ENCODE measurements at places on chromosomes 7 and 10.

- no peak for DNase-seq
Measured at GRCh38 chr10:89304446-89304845, 2.6 kb downstream of the IFIT2 start.

- DNase-seq: peak; percentile 50
Measured at GRCh38 chr7:142557971-142558582, 191.2 kb upstream of the PRSS1 start.

- no peak for DNase-seq
Measured at GRCh38 chr10:89789188-89789877, 87.9 kb downstream of the KIF20B start.

DNA sequence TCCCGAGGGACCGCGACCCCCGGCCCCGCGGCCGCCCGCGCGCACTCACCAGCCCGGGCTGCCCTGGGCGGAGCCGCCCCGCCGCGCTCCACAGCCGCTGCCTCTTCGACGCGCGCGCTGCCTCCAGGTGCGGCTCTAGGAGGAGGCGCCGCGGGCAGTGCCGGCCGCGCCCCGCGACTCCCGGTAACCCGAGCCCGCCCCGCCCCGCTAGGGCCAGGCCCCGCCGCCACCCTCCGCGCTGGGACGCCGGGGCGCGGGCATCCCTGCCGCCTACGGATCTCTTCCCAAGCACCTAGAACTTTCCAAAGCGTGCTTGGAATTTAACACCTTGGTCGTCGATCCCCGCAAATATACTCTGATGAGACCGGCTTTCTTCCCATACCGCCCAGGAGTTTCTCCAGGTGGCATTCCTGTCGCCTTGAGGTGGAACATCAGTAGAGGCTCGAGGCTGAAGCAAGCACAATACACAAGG, at the start of gene SLC26A5:
SLC26A5 (minus strand) TSS at position 159 of the 472 bp plus-strand sequence. CDS start 24,693 bp downstream, outside the sequence.
- no peak for DNase-seq

GRCh38 chr10:44882166-44882720, 28.9 kb upstream of the TMEM72 start:
- no peak for DNase-seq

- no peak for DNase-seq
Measured at GRCh38 chr7:753190-753589, 26.1 kb upstream of the PRKAR1B start.

DNA sequence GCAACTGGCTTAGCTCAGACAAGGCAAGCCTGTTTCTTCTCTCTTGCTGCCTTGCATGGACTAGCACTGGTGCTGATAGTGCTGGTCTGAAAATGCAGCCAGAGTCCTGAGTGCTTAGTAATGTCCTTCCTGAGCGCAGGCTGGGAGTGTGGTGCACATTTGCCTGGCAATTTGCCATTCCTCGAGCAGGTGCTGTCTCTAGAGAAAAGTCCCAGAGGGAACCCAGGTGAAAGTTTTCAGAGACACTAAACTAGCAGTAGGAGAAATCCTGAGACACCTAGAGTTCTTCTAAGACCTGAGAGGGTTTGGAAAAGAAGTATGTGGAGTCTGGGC, 1.9 kb downstream of the SFTPD start:
- no peak for DNase-seq

DNA sequence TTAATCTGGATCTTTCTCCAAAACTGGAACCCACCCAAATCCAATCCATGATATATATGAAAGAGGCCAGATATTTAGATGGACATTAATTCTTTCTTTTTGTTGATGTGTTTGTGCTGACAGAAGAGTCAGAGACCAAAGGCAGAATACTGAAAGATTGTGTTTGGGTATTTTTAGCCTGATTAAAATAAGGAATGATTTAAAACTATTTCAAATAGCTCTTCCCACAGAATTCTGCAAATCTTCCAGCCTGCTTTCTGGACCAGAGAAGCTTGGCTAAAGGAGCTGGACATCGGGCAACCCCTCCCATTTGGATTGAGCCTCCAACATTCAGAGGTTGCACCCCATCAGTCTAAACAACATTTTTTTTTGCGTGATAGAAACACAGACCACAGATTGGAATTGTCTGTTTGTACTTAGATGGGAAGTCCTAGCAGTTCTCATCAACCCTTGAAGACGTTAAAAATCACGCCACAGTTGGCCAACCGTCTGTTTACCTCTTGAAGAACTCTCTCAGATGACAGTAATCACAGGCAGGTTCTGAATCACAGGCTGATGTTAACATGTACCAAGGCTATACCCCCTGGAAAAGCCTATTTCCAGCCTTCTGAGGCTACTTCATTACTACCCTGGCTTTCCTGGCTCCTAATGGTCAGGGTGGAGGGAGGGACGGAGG, 155.2 kb upstream of the NRP1 start:
- no peak for DNase-seq

- DNase-seq: no peak
Measured at GRCh38 chr7:156479596-156479995, 161.0 kb upstream of the RNF32 start.

GRCh38 chr7:29865526-29865925, 59.2 kb downstream of the WIPF3 start:
- no peak for DNase-seq

DNA sequence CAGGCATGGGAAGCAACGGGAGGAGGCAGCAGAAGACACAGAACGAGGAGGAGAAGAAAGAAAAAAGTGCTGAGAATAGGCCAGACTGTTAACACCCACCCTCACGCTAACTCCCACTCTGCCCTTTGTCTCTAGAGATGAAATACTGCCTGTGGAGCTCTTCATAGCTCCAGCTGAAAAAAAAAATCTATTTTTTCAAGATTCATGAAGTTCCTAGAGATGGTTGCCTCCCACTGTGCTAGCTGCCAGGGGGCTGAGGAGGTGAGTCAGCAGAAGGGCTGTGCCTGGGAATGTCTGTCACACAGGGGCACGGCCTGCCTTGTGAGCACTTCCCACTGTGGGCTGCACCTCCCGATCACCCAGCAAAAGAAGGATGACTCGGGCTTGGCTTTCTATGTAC, 144.5 kb downstream of the RNF216 start:
- no peak for DNase-seq

DNA sequence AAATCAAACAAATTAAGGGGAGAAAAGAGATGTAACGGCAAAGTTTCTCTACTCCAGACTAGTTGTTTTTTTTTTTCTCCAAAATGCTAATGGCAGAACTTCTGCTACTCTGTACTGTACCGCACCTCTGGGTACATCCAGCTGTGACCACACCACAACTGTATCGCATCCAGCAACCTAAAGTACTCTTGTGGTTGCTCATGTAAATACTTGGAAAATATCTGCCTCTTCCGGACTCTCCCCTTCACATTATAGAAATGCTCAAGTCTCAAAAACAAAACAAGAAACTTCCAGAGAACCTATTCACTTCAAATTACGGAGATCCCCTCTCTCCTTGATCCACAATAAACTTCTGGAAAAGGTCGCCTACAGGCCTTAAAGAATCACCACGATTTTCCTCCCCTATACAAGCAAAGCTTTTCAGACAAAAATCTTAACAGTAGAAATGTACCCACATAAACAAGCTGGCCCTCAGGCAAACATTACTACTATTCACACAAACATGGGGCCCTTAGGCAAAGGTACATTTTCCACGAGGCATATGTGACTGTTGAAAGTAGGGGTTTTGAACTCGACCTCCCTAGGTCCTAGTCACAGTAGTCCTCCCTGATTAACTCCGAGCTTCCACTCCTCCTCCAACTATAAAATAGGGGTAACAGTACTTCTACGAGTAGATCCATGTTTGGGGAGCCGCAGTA, 222.9 kb upstream of the MKLN1 start:
- DNase-seq: no peak

GRCh38 chr10:71893258-71893815, 42.3 kb upstream of the PSAP start:
- DNase-seq: no peak

- no peak for DNase-seq
Measured at GRCh38 chr7:157233677-157234076, 95.0 kb downstream of the UBE3C start.

GRCh38 chr7:94949532-94949931, 42.1 kb downstream of the PPP1R9A start:
- DNase-seq: no peak

DNA sequence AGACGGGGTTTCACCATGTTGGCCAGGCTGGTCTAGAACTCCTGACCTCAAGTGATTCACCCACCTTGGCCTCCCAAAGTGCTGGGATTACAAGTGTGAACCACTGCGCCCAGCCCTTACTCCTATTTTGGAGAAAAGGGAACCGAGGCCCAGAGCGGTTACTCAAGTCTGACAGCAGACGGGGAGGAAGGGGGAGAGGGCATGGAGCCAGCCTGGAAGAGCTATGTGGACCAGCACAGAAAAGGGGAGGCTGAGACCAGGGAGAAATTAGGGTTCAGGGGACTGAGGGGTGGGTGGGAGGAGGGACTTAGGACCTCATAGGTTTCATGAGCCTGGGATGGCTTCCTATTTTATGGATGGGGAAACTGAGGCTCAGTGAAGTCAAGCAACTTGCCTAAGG, 1.5 kb downstream of the SFRP5 start:
- no peak for DNase-seq

DNA sequence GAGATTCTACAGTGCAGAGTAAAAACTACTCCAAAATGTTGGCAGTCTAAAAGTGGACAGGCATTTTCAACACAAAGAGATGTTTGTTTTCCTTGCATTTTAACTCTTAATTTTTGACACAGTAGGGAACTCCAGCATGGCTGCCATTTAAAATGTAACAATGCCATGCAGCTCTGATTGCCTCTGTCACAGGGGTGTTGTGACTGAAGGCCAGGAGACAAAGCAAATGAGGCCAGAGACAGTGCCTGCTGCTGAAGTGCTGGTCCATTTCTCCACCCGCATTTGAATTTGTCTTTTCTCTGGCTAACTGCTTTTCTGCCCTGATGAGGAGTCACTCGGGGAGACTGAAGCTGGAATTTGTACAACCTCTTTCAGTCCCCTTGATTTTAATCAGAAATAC, 710.6 kb upstream of the GALNT17 start:
- DNase-seq: no peak

GRCh38 chr10:76543655-76544054, 1094.0 kb downstream of the KCNMA1 start:
- no peak for DNase-seq

DNA sequence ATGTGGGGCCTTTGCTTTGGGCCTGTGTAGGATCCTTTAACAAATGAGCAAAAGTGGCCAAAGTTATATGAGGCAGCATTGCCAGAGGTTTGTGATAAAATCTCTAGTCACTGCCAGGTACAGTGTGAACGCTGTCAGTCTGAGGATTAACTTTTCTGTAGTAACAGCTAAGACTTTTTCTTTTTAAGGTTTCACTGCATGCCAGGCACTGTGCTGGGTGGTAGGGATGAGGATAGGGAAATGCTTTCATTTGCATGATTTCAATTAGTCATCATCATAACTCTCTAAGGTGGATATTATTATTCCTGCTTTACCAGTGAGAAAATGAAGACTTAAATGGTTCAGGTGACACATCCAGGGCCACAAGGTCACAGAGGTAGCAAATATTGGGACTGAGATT, 79.7 kb upstream of the BMPER start:
- DNase-seq: no peak

DNA sequence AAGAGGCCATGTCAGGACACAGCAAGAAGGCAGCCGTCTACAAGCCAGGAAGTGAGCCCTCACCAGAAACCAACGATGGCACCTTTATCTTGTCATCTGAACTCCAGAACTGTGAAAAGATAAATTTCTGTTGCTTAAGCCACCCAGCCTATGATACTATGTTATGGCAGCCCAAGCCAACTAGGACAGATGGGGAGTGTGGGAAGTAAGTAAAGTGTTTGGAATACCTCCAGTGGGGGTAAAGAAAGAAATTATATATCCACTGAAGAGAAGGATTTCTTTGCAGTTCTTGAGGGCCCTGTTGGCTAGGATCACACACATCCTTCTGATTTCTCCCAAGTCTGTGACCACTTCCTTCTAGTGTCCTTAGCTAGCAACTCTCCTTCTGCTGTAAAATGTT, 384.4 kb downstream of the TNS3 start:
- no peak for DNase-seq

DNA sequence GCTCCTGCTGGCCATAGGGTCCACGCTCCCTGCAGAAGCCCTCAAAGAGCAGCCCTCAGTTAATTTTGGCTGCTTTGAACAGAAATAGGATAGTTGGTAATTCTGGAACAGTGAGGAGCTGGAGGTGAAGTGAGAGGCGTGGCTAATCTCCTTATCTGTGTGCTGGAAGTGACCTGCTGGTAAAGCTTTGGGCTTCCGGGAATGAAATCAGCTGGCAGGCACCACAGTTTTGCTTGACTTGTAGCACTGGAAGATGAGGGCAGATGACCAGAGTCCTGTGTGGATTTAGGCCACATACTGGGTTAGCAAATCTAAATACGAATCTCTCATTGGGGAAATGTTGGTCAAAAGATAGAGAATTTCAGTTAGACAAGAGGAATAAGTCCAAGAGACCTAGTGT, 10.2 kb downstream of the ATP6V0E2 start:
- no peak for DNase-seq

GRCh38 chr7:93515144-93515543, 59.4 kb downstream of the CALCR start:
- no peak for DNase-seq

DNA sequence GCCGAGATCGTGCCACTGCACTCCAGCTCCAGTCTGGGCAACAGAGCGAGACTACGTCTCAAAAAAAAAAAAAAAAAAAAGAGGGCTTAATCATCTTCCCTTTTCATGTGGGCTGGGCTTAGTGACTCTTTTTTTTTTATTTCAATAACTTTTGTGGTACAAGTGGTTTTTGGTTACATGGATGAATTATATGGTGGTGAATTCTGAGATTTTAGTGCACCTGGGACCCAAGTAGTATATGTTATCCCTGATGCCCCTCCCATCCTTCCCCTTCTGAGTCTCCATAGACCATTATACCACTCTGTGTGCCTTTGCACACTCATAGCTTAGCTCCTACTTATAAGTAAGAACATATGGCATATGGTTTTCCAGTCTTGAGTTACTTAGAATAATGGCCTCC, 4.8 kb upstream of the ADAM12 start:
- DNase-seq: no peak

GRCh38 chr7:70770154-70770553, 361.8 kb upstream of the GALNT17 start:
- no peak for DNase-seq

GRCh38 chr7:3760651-3761050, 459.6 kb downstream of the SDK1 start:
- no peak for DNase-seq

- no peak for DNase-seq
Measured at GRCh38 chr10:26738301-26738911, 40.9 kb downstream of the PDSS1 start.

DNA sequence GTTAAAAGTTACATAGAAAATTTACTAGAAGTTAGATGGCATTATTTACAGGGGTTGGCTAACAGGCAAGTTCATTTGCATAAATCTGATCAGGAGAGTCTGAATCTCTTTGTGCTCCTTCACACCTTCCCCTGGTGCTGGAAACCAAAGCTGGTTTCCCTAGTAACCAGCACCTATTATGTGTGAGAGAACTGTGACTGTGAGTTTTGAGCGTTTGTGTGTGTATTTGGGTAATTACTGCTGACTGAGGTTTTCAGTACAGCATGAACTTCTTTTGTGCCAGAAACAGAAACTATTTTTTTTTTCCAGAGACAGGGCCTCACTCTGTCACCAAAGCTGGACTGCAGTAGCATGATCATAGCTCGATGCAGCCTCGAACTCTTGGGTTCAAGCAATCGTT, 10.3 kb upstream of the IFIT1B start:
- peak; percentile 19 for DNase-seq
